ENCODE measurements at places on chromosomes 7 and 10. TPM values are rescaled to one million over a fixed set of nuclear protein-coding genes. Genes with fewer than 3 reads are reported as not detected.
A peak's percentile ranks its signal among the peaks of the same experiment; 100 is the strongest.

DNA sequence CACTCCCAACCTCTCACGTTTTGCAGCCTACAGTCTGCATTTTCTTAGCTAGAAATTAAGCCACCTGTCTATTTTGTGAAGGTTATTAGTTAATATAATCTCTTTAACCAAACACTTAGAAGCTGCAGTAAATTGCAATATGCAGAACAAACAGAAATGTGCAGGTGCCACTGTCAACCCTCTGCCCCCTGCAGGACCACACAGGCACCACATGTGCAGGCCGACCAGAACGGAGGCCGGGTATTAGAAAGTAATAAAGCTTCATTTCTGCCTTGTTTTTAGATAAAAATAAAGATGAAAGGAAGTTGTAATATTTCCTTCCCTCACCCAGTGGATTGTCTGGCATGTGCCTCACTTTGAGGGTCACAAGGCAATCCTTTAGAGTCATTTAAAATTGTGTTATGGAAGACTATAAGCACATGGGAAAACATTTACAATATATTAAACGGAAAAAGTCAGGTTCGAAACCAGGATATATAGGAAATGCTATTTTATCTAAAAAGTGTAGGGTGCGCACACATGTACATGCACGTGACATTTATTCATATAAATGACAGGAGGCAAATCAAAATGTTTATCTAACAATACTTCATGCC is 158.2 kb downstream of the ARHGAP12 start:
- H3K4me3 ChIP-seq, result no peak overlapping the region
- peak overlapping the region; percentile 91 for H3K27ac ChIP-seq
- no peaks in the 10 kb centered on the region for H3K27me3 ChIP-seq
- no peaks in the 10 kb centered on the region for H3K36me3 ChIP-seq
- peaks cover 69% of the 10 kb centered on the region for H3K4me1 ChIP-seq

GRCh38 chr10:5804386-5804785 is 8.8 kb downstream of the GDI2 start:
- H3K36me3 ChIP-seq, result peaks cover 56% of the 10 kb centered on the region
- H3K27ac ChIP-seq, result no peak overlapping the region
- no peak for DNase-seq
- H3K27me3 ChIP-seq, result no peaks in the 10 kb centered on the region
- H3K4me3 ChIP-seq, result no peak overlapping the region

DNA sequence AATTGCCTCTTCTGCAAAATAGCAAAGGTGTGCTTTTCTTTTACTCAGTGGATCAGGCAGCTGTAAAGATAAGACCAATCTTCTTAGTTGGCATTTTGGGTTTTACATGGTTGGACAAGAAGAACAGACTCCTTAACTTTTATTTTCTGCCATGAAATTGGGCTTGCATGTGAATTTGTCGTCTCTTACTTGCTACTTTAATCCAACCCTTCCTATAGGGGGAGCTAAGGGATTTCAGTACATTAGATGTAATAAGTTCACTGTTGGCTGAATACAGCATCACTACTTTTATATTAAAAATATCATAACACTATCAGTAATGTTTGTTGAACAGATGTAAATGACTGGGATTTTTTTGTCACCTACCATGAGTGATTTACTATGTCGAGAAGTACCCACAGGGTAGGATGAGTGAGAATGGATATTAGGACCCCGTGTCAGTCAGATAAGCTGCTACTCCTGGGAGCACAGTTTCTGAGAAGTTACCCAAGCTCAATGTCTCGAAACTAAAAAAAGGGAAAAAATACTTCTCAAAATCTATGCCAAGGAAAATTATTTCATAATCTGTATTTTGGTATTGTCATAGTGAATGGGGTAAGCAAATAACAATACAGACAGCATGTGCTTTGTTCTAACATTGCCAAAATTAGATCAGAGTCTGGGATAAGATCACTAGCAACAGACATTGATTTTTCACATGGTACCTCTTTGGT is 127.4 kb upstream of the AGR3 start:
- H3K4me3 ChIP-seq, result no peak overlapping the region
- no peak overlapping the region for H3K27ac ChIP-seq
- H3K4me1 ChIP-seq, result peaks cover 20% of the 10 kb centered on the region
- no peaks in the 10 kb centered on the region for H3K36me3 ChIP-seq
- H3K27me3 ChIP-seq, result no peaks in the 10 kb centered on the region

- no peak overlapping the region for H3K4me3 ChIP-seq
- no peaks in the 10 kb centered on the region for H3K27me3 ChIP-seq
- peaks cover 9% of the 10 kb centered on the region for H3K4me1 ChIP-seq
These were observed 18.2 kb upstream of the JMJD1C start for GRCh38 chr10:63483983-63484382.

DNA sequence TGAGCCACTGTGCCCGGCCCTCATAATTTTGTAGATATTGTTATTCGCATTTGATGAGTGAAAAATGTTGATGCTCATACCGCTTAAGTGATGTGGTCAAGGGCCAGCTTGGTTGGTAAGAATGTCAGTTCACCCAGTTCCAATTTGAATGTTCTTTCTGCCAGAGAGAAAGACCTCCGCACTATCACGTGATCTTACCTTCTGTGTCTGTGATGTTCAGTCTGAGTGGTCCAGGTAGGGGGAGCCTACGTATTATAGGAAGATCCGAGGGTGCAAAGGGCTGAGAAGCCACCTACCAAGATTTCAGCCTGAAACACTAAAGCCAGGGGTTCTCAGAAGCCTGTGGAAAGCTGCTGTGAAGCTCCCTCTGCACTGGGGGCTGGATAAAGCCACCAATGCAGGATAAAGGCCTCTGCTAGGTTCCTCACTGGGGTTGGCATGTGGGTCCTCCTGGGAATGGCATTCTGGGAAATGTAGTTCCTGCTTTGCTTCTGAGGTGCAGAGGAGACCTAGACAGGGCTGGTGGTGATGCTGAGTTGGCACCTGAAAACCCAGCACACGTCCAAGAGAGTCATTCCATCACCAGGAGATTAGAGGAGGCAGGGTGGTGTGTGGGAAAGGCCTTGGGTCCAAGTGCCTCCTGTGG is 64.7 kb upstream of the AOAH start:
- no peak for DNase-seq
- H3K27me3 ChIP-seq, result no peaks in the 10 kb centered on the region
- H3K4me3 ChIP-seq, result no peak overlapping the region
- H3K4me1 ChIP-seq, result no peaks in the 10 kb centered on the region
- H3K36me3 ChIP-seq, result no peaks in the 10 kb centered on the region

DNA sequence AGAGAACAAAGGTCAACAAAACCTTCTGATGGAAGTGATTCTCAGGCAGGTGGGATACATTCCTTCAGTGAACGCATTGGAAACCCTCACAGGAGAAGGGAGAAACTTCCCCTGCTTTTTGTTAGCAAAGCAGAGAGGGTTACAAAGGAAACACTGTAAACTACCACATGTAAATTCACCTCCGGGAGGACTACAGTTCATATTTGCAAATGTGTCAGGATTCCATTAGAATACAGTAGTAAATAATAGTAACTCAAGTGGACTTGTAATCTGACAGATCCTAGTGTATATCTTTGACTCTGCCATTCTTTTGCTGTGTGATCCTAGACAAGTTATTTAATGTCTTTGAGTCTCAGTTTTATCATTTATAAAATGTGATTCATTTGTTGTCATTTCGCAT is 504.3 kb upstream of the NRP1 start:
- no peak overlapping the region for H3K4me3 ChIP-seq
- no peak for DNase-seq
- no peaks in the 10 kb centered on the region for H3K36me3 ChIP-seq
- no peaks in the 10 kb centered on the region for H3K4me1 ChIP-seq
- no peaks in the 10 kb centered on the region for H3K27me3 ChIP-seq
- H3K27ac ChIP-seq, result no peak overlapping the region

- no peak for DNase-seq
- no peaks in the 10 kb centered on the region for H3K4me1 ChIP-seq
- H3K4me3 ChIP-seq, result no peak overlapping the region
- H3K27ac ChIP-seq, result no peak overlapping the region
These were observed 411.1 kb upstream of the MBL2 start for GRCh38 chr10:53183733-53184132.

DNA sequence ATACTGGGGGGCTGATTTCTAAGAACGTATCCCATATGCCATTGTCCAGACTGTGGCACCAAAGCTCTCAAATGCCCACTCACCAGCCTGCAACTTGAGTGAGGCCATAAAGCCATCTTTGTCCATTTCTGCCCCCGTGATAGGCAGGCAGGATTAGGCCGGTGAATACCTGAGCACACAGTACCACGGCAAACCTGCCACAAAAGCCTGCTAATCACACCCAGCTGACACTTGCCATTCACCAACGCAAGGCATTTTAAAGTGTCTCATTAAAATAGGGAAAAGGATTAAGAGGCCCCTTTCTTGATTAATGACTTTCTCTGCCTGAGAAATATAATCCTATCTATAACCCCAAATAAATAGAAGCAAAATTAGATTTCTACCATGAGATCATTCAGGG is 111.4 kb upstream of the NANOS1 start:
- peaks cover 3% of the 10 kb centered on the region for H3K27me3 ChIP-seq
- no peak overlapping the region for H3K4me3 ChIP-seq
- no peaks in the 10 kb centered on the region for H3K4me1 ChIP-seq
- no peaks in the 10 kb centered on the region for H3K36me3 ChIP-seq
- H3K27ac ChIP-seq, result no peak overlapping the region

GRCh38 chr10:113216102-113216501 is 266.1 kb downstream of the TCF7L2 start:
- H3K27me3 ChIP-seq, result no peaks in the 10 kb centered on the region
- no peaks in the 10 kb centered on the region for H3K36me3 ChIP-seq
- no peak overlapping the region for H3K4me3 ChIP-seq
- no peak for DNase-seq
- peaks cover 31% of the 10 kb centered on the region for H3K4me1 ChIP-seq

- no peaks in the 10 kb centered on the region for H3K36me3 ChIP-seq
- H3K27ac ChIP-seq, result peak overlapping the region; percentile 74
- peak; percentile 52 for DNase-seq
- H3K4me3 ChIP-seq, result peak overlapping the region; percentile 47
- H3K4me1 ChIP-seq, result no peaks in the 10 kb centered on the region
These were observed 1355.5 kb upstream of the LRRTM3 start for GRCh38 chr10:65570143-65571010.

GRCh38 chr7:106484562-106484961 is 176.4 kb downstream of the CCDC71L start:
- H3K4me3 ChIP-seq, result no peak overlapping the region
- H3K36me3 ChIP-seq, result peaks cover 5% of the 10 kb centered on the region
- no peak for DNase-seq
- H3K4me1 ChIP-seq, result peaks cover 32% of the 10 kb centered on the region

DNA sequence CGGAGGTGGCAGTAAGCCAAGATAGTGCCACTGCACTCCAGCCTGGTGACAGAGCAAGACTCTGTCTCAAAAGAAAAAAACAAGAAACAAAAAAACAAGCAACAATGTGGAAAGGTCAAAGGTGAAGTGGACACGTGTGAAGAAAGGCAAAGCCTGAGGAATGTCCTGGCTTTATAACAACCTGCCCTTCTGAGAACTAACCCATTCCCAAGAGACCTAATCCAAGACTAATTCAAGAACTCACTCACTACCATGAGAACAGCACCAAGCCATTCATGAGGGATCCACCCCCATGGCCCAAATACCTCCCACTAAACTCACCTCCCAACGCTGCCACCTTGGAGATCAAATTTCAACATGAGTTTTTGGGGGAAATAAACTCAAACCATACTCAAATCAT is 47.5 kb upstream of the KIF5B start:
- H3K4me3 ChIP-seq, result no peak overlapping the region
- H3K27ac ChIP-seq, result no peak overlapping the region
- H3K36me3 ChIP-seq, result no peaks in the 10 kb centered on the region
- no peak for DNase-seq

GRCh38 chr7:132435016-132435990 is 141.0 kb downstream of the PLXNA4 start:
- no peaks in the 10 kb centered on the region for H3K36me3 ChIP-seq
- no peak overlapping the region for H3K4me3 ChIP-seq
- H3K4me1 ChIP-seq, result peaks cover 4% of the 10 kb centered on the region
- no peak for DNase-seq
- H3K27me3 ChIP-seq, result no peaks in the 10 kb centered on the region

DNA sequence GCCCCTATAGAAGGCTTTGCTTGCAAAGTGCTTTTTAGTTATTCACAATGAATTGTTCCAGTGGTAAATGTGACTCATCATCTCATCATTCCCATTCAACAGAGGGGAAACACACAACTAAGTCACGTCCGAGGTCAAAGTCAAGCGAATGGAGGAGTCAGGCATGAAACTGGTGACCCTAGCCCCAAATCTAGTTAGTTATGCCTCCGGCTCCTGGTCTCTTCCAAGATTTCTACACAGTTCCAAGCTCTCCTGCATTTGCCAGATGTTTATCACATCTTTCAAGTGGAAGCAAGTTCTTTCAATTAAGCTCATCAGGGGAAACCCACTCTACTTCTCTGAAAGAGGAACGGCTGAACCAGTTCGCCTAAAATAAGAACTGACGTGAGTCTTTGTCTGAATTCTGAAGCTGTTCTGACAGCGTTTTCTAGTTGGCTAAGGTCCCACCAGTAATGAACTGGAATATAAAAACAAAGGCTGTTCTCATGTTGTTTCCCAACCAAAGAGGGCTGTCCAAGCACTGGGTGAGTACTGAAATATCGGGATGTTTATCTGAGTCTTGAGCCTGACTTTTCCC is 140.9 kb upstream of the NRBF2 start:
- H3K27me3 ChIP-seq, result no peaks in the 10 kb centered on the region
- DNase-seq, result no peak
- H3K27ac ChIP-seq, result no peak overlapping the region
- H3K4me3 ChIP-seq, result no peak overlapping the region
- H3K4me1 ChIP-seq, result peaks cover 7% of the 10 kb centered on the region

DNA sequence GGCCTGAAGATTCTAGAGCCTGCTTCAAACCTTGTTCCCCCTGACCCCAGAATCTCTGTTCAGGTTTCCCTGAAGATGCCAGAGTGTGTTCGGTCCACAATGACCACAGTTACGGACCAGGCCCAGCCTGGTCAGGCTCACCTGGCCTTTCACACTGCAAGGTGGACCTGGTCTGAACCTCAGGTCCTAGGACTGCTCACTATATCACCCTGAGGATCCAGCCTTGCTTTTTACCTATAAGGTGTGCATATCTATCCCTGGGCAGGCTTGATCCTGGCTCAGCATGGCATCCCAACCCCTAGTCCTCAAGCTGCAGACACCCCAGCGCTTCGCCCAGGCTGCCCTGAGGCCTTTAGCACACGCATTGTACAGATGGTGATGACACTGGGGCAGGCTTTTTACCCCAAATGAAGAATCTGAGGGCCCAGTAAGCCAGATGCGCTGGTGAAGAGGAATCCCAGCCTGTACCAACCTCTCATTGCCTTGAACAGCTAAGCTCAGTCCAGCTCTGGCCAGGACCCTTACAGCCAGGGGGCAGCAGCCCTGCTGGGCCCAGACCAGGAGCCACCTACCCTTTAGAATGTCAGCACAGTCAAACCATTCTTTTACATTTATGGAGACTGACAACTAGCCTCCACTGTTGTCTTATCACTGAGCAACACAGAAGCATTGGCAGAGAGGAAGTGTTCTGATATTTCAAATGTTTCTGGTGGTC is 28.0 kb downstream of the MAT1A start:
- no peaks in the 10 kb centered on the region for H3K36me3 ChIP-seq
- H3K27me3 ChIP-seq, result peaks cover 3% of the 10 kb centered on the region
- no peak for DNase-seq
- H3K4me1 ChIP-seq, result no peaks in the 10 kb centered on the region
- H3K27ac ChIP-seq, result no peak overlapping the region
- H3K4me3 ChIP-seq, result no peak overlapping the region

The SLC13A1 gene
- total RNA-seq, result 0.09 TPM

The EEPD1 gene
- 27.6 TPM for total RNA-seq

The LSM5 gene
- 52.0 TPM for total RNA-seq

The FAM24B gene
- 11.7 TPM for total RNA-seq

The OR2A5 gene
- total RNA-seq, result not detected

The CLDN3 gene
- total RNA-seq, result not detected

All from SJSA1 (cell line).